ENCODE measurements at places on chromosomes 3 and 15. TPM values are rescaled to one million over a fixed set of nuclear protein-coding genes. Genes with fewer than 3 reads are reported as not detected.
A peak's percentile ranks its signal among the peaks of the same experiment; 100 is the strongest.

DNA sequence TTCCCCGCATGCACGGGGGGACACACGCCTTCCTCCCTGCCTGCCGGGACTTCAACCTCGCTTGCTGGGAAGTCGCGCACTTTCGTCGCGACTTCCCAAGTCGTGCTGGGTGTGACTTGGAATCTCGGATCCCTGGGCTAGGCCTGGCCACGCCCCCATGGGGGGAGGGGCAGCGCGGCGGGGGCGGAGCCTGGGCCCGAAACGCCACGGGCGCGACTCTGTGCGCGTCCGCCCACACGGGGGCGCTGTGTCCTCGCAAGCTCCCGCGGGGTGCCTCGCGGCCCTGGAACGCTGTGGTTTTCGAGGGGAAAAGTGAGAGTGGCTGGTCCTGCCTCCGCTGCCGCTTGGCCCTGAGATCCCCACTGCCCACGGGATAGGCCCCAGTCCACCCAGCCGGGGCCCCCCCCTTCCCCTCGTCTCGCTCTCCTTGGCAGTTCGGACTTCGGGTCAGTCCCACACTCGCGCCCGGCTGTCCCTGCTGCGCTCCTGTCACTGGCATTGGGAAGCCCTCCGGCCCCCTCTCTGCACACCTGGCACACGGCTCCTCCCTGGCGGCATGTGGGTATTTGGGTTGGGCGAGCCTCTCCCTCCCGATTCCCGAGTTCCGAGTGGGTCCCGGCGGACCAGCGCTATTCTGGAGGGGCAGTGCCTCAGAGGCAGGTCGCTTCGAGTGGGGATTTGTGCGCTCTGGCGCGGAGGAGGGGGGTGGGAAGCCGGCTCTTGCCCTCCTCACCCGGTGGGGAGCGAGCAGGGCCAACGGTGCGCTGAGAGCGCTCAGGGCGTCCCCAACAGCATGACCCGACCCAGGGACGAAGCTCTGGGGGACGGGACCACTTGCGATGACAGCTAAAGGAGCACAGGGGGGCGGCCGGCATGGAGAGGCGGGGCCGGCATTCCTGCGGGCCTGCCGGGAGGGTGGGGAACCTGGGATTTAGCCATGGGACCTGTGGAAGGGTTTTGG is 23.6 kb downstream of the SEC61A1 start:
- peaks cover 3% of the 10 kb centered on the region for H3K36me3 ChIP-seq
- peaks cover 16% of the 10 kb centered on the region for H3K27me3 ChIP-seq
- peak overlapping the region; percentile 78 for H3K4me3 ChIP-seq
- no peak overlapping the region for H3K27ac ChIP-seq
- peaks cover 19% of the 10 kb centered on the region for H3K4me1 ChIP-seq

- H3K36me3 ChIP-seq = no peaks in the 10 kb centered on the region
- H3K27ac ChIP-seq = no peak overlapping the region
- H3K4me3 ChIP-seq = no peak overlapping the region
- DNase-seq = no peak
- H3K27me3 ChIP-seq = no peaks in the 10 kb centered on the region
Measured at GRCh38 chr3:34185301-34185700, 386.9 kb downstream of the PDCD6IP start.

DNA sequence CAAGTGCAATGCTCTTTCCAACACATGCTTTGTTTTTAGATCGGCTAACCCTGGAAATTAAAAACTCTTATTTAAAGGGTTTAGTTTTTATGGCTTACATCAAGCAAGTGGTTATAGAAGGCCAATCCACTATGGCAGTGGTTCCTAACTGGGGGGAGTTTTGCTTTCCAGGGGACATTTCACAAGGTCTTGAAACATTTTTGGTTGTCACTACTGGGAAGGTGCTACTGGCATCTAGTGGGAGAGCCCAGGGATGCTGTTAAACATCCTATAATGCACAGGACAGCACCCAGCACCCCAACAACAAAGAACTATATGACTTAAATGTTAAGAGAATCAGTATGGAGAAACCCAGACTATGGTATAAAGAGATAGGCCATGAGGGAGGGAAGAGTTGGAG is 439.0 kb downstream of the NTRK3 start:
- H3K27me3 ChIP-seq = no peaks in the 10 kb centered on the region
- H3K4me1 ChIP-seq = no peaks in the 10 kb centered on the region
- no peak overlapping the region for H3K27ac ChIP-seq
- no peaks in the 10 kb centered on the region for H3K36me3 ChIP-seq

GRCh38 chr3:194760494-194761137 is 74.9 kb downstream of the FAM43A start:
- peaks cover 7% of the 10 kb centered on the region for H3K27me3 ChIP-seq
- no peak for DNase-seq
- H3K27ac ChIP-seq = no peak overlapping the region
- no peaks in the 10 kb centered on the region for H3K4me1 ChIP-seq

DNA sequence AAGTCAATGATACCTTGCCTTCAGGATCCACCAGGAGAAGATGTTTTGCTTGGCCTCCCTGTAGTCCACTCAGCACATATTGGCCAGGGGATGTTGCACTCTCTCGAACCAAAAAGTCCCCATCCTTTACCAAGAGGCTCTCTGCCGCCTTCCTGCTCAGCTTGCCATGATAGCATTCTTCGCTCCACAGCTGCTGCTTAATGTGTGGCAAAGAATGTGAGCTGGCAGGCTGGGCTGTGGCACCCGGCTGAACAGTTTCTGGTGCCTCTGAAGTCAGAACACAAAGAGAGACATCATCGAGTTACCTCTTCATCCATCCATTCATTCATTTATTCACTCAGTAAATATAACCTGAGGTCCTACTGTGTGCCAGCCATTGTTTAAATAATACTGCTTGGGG is 23.9 kb upstream of the CEP152 start:
- H3K27me3 ChIP-seq = no peaks in the 10 kb centered on the region
- DNase-seq = no peak
- H3K36me3 ChIP-seq = peaks cover 10% of the 10 kb centered on the region
- H3K4me3 ChIP-seq = no peak overlapping the region
- no peaks in the 10 kb centered on the region for H3K4me1 ChIP-seq

The TMEM158 gene
- not detected for polyA plus RNA-seq

The XCR1 gene
- 0.04 TPM for polyA plus RNA-seq

GRCh38 chr3:16761571-16761970 is 123.2 kb upstream of the PLCL2 start:
- peaks cover 4% of the 10 kb centered on the region for H3K27me3 ChIP-seq
- no peak overlapping the region for H3K4me3 ChIP-seq
- no peak overlapping the region for H3K27ac ChIP-seq
- H3K36me3 ChIP-seq = no peaks in the 10 kb centered on the region
- H3K4me1 ChIP-seq = no peaks in the 10 kb centered on the region
- no peak for DNase-seq

DNA sequence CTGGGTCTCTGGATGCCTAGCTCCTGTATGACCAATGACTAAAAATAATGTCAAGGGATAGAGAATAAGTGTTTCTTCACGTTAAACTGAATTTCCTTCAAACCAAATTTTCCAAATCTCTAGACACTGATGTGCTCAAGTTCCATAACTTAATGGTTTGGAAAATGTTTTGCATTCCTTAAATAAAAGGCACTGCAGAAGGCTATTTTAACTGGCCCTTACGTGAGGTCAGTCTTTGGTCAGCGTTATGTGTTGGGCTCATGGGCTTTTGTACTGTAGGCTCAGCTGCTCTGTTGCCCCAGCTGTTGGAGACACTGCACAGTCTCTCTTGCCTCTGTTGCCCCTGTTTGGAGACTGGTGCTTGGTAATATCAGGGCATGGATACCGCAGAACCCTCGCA is 188.5 kb downstream of the TPRG1 start:
- H3K36me3 ChIP-seq = no peaks in the 10 kb centered on the region
- no peaks in the 10 kb centered on the region for H3K27me3 ChIP-seq

GRCh38 chr3:183229178-183229577 is 23.9 kb upstream of the B3GNT5 start:
- H3K27ac ChIP-seq = no peak overlapping the region
- DNase-seq = no peak
- H3K4me3 ChIP-seq = no peak overlapping the region
- peaks cover 12% of the 10 kb centered on the region for H3K4me1 ChIP-seq
- H3K27me3 ChIP-seq = no peaks in the 10 kb centered on the region

The OXSM gene
- 6.2 TPM for polyA plus RNA-seq

DNA sequence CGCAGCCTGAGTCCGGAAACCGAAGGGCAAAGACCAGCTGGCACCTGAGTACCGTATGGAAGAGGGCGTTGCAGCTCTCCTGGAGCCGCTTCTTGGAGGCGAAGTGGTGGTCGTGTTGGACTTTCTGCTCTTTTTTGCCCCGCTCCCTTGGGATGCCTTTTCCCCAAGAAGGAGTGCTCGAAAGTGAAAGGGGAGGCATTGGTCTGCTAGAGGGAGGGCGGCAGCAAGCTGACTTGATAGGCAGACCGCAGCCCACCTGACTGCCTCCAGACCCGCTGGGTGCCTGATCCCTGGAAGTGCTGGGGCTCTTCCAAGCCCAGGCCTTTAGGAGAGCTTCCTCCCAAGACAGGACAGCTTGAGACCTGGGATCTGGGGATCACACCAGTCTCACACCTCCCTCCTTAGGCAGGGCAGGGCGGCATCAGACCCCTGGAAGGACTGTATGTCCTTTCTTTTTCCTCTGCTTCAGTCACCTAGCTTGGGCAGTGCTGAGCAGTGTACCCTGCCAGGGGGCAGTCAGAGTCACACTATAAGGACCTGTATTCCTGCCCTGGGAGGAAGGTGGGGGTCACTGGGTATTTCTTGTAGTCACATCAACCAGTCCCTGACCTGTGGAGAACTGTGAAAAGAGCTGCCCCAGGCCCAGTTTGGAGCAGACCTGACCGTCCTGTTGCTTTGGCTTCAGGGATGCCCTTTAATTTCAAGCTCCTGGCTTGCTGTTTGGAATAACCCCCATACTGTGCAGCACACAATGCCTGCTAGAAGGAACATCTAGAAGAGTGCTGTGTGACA is 2.1 kb downstream of the ACVR2B start:
- H3K27me3 ChIP-seq = peaks cover 9% of the 10 kb centered on the region
- DNase-seq = no peak
- peaks cover 16% of the 10 kb centered on the region for H3K4me1 ChIP-seq
- H3K36me3 ChIP-seq = no peaks in the 10 kb centered on the region
- no peak overlapping the region for H3K27ac ChIP-seq
